Activated naive CD4-positive, alpha-beta T cell treated with anti-CD3 and anti-CD28 coated beads, Interleukin-2, amount 50 U/mL, for 16 hours (primary cell): ENCODE measurements at places on chromosomes 4 and X.

DNA sequence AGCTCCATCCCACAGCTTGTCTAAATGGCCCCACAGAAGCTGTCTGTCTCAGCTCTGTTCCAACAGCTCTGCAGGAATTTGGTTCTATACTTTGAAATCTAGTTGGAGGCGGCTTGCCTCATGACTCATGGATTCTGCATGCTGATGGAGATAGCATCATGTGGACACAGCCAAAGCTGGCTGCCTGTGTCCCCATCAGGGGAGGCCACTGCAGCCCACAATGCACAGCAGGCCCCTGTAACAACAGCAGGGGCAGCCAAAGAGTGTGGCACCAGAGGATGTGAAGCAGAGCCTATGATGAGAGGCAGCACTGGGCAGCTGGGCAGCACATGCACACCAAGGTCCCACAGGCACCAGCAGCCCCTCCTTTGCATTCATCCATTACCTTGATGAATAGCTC lies 67.2 kb downstream of the DCAF12L1 start:
- no peak for DNase-seq

GRCh38 chrX:63350465-63350877 lies 661 bp downstream of the SPIN4 start:
- no peak for DNase-seq

DNA sequence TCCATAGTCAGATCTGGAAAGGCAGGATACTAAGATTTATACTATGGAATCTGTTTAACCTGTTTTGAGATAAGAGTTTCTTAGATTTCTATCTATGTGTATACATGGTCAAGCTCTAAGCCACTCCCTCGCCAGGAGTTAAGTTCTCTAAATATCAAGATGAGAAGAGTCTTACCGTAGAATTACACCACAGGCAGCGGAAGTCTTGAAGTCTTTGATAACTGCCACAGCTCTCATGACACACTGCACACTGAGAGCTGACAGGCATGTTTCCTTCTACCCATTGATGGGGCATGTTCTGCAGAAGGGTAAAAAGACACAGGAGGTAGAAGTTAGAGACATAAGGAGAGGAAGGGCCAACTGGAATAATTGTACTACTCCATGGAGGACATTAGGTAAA lies 67.7 kb downstream of the DGKK start:
- DNase-seq = no peak

GRCh38 chr4:105495667-105496066 lies 21.8 kb upstream of the PPA2 start:
- DNase-seq = no peak

DNA sequence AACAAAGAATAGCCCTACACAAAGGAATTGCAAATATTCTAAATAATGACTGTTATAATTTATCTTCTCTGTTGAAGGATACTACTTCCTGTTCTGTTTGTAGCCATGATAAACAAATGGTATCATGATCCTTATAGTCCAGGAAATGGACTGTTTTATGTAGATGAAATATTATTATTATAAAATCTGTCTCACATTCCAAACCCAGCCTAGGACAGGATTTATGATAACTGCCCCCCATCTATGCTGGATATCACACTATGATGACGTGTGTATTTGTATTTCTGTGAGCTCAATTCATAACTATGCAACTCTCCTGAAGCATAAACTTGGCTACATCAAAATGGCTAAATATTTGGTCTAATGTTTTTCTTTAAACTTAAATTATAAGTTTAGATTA lies 21.3 kb downstream of the DMD start:
- no peak for DNase-seq

DNA sequence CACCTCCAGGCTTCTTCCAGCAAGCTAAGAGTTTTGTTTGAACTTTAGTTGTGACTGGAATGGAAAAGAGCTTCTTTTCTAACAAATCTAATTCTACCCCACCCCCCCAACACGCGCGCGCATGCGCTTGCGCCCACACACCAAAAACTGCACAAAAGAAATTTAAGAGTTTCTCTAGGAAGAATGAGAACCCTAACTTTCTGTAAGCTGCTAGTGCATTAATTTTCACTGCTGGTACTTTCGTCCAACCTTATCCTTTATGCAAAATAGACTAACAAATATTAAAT lies 9.0 kb upstream of the INTU start:
- no peak for DNase-seq

DNA sequence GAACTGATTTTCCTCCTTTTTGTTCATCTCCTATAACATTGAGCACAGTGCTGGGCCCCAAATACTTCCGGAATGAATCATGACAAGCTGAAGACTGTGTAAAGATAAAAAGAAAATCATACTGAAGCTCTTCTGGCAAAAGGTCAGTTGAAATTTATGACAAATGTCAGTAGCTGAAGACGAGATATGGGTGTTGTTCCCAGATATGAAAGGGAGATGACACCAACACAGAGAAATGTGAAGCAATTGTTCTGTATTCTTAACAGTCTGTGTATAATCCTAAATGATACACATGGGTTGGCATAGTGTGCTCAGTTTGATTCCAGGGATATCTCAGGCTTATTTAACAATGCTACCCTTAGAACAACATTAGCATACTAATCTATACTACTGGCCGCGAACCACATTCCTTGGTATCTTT lies 170.5 kb upstream of the PITX2 start:
- no peak for DNase-seq

GRCh38 chr4:153140294-153140693 lies 63.9 kb upstream of the TRIM2 start:
- DNase-seq = no peak

GRCh38 chr4:28772066-28772465 lies 1911.4 kb downstream of the STIM2 start:
- DNase-seq = no peak

DNA sequence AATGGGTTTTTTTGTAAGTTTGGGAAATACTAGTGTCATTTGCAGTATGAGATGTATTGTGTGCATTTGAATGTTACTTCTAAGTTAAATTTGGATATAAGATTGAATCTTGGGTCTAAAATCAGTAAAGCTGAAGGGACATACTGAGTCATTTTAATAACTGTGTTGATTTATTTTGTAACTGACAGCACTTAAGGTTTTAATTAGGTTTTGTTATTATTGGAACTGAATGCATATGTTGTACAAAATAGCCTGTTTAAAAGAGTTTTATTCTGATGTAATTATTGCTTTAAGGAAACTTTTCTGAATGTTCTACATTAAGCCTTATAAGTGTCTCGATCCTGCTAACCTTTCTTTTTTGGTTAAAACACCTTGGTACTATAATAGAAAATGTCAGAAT lies 396.6 kb downstream of the MAPK10 start:
- no peak for DNase-seq

GRCh38 chrX:154734061-154734781 lies 16.7 kb downstream of the GAB3 start:
- DNase-seq = no peak

DNA sequence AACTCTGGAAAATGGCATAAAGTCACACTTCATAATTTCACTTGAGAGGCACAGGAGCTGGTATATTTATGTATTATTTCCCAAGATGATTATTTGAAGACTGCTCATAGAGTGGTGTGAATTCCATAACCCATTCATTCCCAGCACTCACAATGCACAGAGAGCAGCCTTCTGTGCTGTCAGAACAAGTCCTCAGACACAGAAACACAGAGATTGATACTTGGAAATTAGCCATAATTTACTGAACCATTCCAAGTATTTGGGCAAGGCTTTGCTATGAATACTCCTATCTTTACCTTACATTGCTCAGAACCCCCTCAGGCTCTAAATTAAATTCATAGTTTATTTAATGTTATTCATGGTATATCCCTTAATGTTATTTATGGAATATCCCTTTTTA lies 53.6 kb downstream of the PABPC4L start:
- no peak for DNase-seq

DNA sequence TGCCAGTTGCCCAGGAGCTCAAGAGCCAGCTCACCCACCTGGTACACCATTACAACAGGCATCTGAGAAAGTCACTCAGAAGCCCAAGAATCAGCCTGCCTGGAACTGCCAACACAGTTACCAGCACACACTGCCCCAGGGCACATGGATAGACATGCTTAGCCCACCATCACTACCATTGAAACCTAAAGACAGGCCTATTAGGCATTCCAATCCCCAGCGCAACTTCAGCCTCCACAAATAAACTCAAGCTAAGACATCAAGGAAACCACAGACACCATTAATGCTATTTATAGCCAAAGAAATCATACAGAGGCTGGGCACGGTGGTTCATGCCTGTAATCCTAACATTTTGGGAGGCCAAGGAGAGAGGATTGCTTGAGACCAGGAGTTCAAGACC lies 42.3 kb downstream of the ATRX start:
- no peak for DNase-seq

- peak; percentile 21 for DNase-seq
These were observed at the start of gene NMU for GRCh38 chr4:55635741-55636655. TSS of gene NMU (minus strand) at chr4:55636298. CDS start at chr4:55636192, 106 bp downstream.

GRCh38 chr4:85543832-85544231 lies 68.9 kb downstream of the ARHGAP24 start:
- no peak for DNase-seq

GRCh38 chr4:114027596-114027995 lies 48.1 kb upstream of the ARSJ start:
- no peak for DNase-seq

- no peak for DNase-seq
These were observed 302.5 kb downstream of the GRID2 start for GRCh38 chr4:92606227-92606626.

DNA sequence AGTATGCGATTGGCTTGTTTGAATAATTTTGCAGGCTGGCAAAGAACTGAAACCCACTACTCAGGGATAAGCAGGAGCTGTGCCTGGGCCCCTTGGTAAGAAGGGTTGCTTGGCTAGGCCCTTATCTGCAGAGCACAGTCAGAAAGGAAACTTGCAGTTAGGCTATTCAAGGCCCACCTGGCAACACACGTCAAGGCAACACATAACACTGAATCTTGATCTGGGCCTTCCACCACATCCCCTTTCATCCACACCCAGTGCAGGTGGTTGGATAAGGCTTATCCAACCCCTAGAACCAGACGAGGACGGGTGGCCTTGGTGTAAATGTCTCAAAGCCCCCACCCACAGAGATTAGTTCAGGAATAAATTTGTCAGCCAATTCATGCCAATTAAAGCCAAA lies 72.8 kb upstream of the NEIL3 start:
- DNase-seq = no peak

- DNase-seq = no peak
These were observed 778.1 kb upstream of the GRID2 start for GRCh38 chr4:91525621-91526020.

- no peak for DNase-seq
These were observed 17.8 kb downstream of the ZCCHC4 start for GRCh38 chr4:25330335-25330734.

DNA sequence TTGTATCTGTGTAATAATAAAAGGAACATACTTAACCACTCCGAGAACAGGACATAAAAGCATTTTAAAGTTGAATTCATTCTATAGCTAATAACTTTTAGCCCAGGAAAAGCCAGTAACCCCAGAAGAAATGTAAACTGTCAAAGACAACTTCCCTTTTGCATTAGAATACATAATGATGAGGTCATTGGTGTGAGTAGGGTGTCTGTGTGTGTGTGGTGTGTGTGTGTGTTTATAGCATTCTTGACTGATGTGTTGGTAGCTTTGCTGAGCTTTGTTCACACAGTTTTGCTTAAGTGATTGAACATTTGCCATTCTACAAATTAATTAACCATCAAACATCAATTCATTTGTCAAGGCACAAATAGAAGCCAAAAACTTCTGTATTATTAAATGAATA lies 559.6 kb downstream of the ARAP2 start:
- no peak for DNase-seq

DNA sequence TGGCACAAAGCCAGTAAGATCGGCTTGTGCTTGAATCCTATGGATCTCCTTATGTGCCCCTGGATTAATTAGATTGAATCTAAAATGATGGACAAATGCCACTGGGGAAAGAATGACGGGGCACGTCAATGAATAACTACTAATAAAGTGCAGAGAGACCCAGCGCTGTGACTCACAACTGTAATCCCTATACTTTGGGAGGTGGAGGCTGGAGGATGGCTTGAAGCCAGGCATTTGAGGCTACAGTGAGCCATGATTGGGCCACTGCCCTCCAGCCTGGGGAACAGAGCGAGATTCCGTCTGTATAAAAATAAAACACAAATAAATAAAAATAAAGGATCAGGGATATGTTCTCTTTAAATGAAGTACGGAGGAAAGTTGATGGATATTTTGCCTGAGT lies 179.4 kb downstream of the DCHS2 start:
- no peak for DNase-seq

GRCh38 chrX:29640106-29640505 lies 575.3 kb upstream of the MAGEB2 start:
- DNase-seq = no peak

- DNase-seq = no peak
These were observed 98.0 kb downstream of the TRAPPC11 start for GRCh38 chr4:183757060-183757459.

GRCh38 chrX:81280148-81280547 lies 78.2 kb downstream of the SH3BGRL start:
- DNase-seq = no peak

GRCh38 chrX:28901637-28902036 lies 314.4 kb downstream of the IL1RAPL1 start:
- DNase-seq = no peak

DNA sequence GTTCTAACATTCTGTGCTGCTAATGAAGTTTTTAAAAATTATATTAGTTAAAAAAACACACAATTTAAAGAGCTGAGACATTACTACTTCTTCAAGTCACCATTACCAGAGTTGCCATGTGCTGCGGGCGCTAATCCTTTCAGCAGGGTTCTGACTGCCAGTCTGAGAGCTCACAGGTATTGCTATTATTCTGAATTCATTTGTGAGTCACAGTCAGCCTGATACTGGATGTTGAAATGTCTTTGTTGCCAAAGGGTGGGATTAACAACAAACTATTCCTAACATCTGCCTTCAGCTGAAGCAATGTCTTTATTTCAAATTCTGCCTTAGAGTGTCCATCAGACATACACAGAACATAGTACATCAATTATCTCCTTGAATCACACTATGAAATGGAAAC lies 197.1 kb upstream of the FGF13 start:
- no peak for DNase-seq

DNA sequence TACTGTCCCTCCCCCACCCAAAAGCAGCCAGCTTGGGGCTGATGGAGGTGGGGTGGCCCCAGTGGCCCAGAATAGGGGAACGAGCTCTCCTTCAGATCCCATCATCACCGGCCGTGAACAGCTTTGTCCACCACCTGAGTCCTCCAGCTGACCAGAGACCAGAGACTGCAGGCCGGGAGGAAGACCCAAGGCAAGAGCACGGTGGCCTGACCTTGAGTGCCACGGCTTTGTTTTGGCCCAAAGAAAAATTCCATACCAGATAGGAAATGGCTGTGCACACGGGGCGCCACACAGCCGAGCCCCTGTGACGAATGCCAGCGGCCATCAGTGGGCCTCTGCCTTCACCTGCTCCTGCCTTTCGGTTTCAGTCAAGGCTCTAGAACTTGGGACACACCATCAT lies 5.2 kb downstream of the HMX1 start:
- no peak for DNase-seq
